ENCODE measurements at places on chromosomes 3 and 15.

DNA sequence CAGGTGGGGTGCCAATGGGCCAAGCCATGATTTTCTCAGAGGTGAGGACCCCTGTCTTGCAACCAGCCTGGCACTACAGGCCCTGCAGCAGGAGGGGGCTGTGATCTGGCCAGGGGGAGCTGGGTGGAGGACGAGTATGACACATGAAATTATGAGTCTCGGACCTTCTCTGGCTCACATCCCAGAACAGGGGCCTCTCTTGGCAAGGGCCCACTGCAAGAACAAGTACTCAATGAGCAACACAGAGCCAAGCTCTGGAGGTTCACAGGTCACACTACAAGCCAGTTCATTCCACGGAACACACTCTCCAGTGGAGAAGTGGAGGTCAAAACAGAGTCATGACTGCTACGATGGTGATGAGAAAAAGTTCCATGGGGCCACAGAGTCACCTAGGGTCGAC is 28.3 kb downstream of the CCDC32 start:
- H3K36me3 ChIP-seq, result no peaks in the 10 kb centered on the region
- DNase-seq, result no peak
- no peak overlapping the region for H3K4me3 ChIP-seq
- no peaks in the 10 kb centered on the region for H3K4me1 ChIP-seq
- no peak overlapping the region for H3K27ac ChIP-seq

DNA sequence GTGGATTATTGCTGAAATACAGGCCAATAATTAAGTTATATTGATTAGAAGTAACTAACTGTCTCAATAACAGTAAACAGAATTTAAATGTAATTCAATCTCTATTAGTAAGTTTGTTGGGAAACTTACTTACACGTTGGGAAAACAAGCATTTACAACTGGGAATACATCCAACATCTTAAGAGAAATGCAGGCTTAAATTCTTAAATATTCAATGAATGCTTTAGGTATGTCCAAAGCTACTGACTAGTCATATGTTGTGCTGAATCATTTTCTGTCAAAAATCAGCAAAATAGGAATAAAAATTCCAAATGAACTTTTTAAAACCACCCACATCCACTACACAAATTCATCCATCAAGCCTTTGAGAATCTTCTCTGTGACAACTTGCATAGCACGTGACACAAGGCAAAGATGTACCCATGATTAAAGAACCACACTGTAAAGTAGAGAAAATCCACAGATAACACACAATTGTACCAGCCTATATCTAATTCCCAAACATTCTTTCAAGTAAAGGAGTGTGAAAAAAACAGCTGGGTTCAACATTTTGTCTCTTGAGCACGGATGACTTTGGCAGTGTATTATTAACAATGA is 60.0 kb downstream of the NMNAT3 start:
- no peaks in the 10 kb centered on the region for H3K27me3 ChIP-seq
- no peaks in the 10 kb centered on the region for H3K4me1 ChIP-seq
- H3K4me3 ChIP-seq, result no peak overlapping the region
- no peak for DNase-seq
- H3K27ac ChIP-seq, result no peak overlapping the region

- peaks cover 25% of the 10 kb centered on the region for H3K36me3 ChIP-seq
- no peak for DNase-seq
- H3K4me1 ChIP-seq, result peaks cover 2% of the 10 kb centered on the region
- H3K27me3 ChIP-seq, result no peaks in the 10 kb centered on the region
- H3K27ac ChIP-seq, result no peak overlapping the region
Measured at GRCh38 chr3:13507247-13507569, 27.1 kb downstream of the HDAC11 start.

DNA sequence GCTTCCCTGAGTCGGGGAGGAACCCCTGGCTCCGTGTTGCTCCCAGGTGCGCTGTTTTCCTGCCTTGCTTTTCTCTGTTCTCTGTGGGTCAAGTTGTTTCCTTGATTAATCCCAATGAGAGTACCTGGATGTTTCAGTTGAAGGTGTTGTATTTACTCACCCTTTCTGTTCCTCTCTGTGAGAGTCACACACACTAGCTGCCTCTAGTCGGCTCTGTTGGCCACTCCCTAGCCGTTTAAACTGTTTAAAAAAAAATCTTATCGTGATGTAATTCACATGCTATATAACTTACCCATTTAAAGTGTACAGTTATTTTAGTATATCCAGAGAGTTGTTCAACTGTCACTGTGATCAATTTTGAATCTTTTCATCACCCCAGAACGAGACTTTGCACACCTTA is 74.0 kb downstream of the AKAP13 start:
- DNase-seq, result no peak
- no peaks in the 10 kb centered on the region for H3K36me3 ChIP-seq
- H3K4me1 ChIP-seq, result no peaks in the 10 kb centered on the region

DNA sequence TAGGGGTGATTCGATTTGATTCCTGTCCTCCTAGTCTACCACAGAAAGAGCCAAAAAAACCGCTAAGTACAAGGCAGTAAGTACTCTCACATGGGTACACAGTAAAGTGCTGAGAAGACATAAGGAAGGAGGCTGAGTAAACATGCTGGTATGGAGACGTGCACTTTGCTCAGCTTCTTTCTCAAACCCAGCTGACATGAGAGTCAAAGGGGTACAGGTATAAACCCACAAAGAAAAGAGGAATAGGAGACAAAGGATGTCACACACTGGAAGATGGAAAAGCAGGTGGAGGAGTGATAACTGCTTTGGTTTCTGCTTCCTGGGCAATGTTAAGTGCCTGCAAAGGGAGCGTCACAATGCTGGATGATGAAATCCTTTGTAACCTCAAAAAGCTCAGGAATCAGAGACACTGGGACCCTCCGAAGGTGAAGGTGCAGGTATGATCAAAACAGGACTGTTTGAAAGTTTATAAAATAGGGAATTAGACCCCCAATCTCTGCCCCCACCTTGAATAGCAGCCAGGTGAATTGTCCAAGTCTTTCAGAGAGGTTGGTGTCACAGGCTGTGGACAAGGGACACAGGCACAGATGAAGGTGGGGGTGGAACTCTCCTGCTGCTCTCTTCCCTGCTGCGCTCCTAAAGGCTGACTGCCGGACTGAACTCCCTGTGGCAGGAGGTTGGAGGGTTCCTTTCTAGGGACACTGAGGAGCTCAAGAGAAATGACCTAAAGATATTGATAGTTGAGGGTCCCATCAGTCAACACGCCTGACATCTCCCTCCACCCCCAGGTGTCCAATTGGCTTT is 101.8 kb downstream of the RAB11A start:
- no peak overlapping the region for H3K4me3 ChIP-seq
- no peaks in the 10 kb centered on the region for H3K4me1 ChIP-seq
- H3K27me3 ChIP-seq, result no peaks in the 10 kb centered on the region

DNA sequence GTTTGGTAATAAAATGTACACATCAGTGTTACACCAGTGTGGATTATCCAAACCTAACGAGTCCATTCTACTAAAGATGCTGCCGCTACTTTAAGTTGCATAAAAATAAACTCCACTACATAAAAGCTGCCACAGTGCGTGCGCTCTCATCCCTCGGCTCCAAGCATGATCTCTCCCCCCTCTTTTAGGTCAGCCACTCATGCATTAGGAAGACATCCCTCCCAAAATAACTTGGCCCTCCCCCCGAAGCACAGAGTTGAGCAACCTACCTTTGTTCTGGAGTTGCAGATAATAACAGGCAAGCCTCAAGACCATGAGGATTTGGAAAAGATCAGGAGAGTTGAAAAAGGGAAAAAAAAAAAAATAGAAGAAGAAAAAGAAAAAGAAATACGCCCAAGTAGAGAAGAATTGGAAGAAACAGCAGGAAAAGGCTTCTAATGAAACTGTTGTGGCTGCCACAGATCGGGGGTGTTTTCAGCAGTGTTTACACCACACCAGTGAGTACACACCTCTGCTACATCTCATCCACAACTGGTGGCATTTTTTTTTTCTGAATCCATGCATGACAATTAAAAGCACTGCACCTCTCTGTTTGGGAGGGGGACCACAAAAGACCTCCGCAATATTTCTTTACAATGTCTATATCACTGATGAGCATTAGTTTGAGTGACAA is 339.2 kb downstream of the FOXP1 start:
- H3K27me3 ChIP-seq, result no peaks in the 10 kb centered on the region
- H3K4me3 ChIP-seq, result peak overlapping the region; percentile 37
- peaks cover 4% of the 10 kb centered on the region for H3K4me1 ChIP-seq
- H3K27ac ChIP-seq, result peak overlapping the region; percentile 87
- peak; percentile 90 for DNase-seq
- no peaks in the 10 kb centered on the region for H3K36me3 ChIP-seq

GRCh38 chr15:63362885-63363284 is 18.8 kb downstream of the CA12 start:
- no peaks in the 10 kb centered on the region for H3K4me1 ChIP-seq
- H3K4me3 ChIP-seq, result no peak overlapping the region
- no peak overlapping the region for H3K27ac ChIP-seq
- H3K27me3 ChIP-seq, result no peaks in the 10 kb centered on the region
- H3K36me3 ChIP-seq, result no peaks in the 10 kb centered on the region

DNA sequence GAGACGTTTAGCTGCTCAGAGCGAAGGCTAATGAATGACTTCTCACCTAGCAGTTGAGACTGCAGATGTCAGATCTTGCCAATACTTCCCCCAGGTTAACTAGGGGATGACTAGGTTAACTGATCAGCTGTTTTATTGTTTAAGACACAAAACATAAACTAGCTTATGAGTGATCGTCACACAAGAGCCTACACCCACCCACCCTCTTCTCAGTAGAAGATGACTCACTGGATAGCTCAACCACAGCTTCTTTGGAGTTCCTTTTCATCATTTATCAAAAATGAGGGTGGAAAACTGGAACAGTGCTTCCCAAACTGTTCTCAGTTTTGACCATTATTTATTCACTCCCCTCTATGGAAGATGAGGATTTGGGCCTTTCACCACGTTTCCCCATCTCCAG is 25.2 kb downstream of the GASK1A start:
- H3K36me3 ChIP-seq, result no peaks in the 10 kb centered on the region
- H3K4me1 ChIP-seq, result peaks cover 18% of the 10 kb centered on the region
- H3K4me3 ChIP-seq, result no peak overlapping the region
- H3K27ac ChIP-seq, result no peak overlapping the region

DNA sequence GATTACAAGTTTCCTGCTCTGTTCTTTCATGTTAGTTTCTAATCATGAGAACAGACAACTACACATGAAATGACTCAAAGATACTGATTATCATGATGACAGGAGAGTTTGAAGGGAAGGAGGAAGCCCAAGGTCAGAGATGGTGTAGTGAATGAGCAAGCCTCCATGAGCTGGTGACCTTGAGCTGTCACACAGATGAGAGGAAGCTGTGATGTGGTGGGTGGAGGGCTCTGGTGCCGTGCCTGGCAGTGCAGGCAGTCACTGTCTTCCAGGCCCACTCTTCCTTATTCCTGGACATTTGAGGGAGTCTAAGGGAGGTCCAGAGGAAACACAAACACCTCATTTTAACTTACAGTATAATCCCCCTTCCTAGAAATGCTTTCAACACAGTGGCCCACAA is 133.4 kb upstream of the ROPN1 start:
- no peaks in the 10 kb centered on the region for H3K36me3 ChIP-seq
- H3K27me3 ChIP-seq, result no peaks in the 10 kb centered on the region
- H3K27ac ChIP-seq, result no peak overlapping the region
- peaks cover 16% of the 10 kb centered on the region for H3K4me1 ChIP-seq
- no peak for DNase-seq

DNA sequence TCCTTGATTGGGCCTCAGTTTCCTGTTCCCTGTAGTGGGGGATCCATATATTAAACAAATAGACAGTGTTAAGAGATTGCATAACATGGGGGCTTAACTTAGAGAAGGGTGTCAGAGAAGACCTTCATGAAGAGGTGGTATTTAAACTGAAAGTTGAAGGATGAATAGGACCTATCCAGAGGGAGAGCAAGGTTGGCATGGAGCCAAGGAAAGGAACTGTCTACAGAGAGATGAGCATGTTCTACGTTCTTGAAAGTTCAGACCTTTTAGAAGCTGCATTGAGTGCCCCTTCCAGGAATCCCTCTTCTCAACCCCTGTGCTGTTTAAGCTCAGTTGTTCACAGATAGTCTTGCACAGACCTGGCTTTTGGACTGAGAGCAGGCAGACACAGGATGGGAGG is 2.4 kb downstream of the HTD2 start:
- H3K36me3 ChIP-seq, result peaks cover 37% of the 10 kb centered on the region
- no peak for DNase-seq
- no peak overlapping the region for H3K27ac ChIP-seq
- H3K27me3 ChIP-seq, result no peaks in the 10 kb centered on the region
- H3K4me1 ChIP-seq, result peaks cover 21% of the 10 kb centered on the region

GRCh38 chr3:50971487-50971924 is 296.8 kb downstream of the DOCK3 start:
- no peaks in the 10 kb centered on the region for H3K36me3 ChIP-seq
- no peak overlapping the region for H3K4me3 ChIP-seq
- no peaks in the 10 kb centered on the region for H3K27me3 ChIP-seq
- no peaks in the 10 kb centered on the region for H3K4me1 ChIP-seq
- no peak overlapping the region for H3K27ac ChIP-seq

GRCh38 chr3:185283374-185283935 is 29.6 kb upstream of the EHHADH start:
- no peaks in the 10 kb centered on the region for H3K27me3 ChIP-seq
- H3K27ac ChIP-seq, result no peak overlapping the region
- DNase-seq, result no peak
- H3K36me3 ChIP-seq, result no peaks in the 10 kb centered on the region
- H3K4me1 ChIP-seq, result peaks cover 9% of the 10 kb centered on the region
- peak overlapping the region; percentile 59 for H3K4me3 ChIP-seq

- no peaks in the 10 kb centered on the region for H3K27me3 ChIP-seq
- H3K4me3 ChIP-seq, result no peak overlapping the region
- no peaks in the 10 kb centered on the region for H3K4me1 ChIP-seq
- no peak for DNase-seq
- H3K36me3 ChIP-seq, result no peaks in the 10 kb centered on the region
Measured at GRCh38 chr3:136883967-136884720, 22.1 kb downstream of the NCK1 start.

DNA sequence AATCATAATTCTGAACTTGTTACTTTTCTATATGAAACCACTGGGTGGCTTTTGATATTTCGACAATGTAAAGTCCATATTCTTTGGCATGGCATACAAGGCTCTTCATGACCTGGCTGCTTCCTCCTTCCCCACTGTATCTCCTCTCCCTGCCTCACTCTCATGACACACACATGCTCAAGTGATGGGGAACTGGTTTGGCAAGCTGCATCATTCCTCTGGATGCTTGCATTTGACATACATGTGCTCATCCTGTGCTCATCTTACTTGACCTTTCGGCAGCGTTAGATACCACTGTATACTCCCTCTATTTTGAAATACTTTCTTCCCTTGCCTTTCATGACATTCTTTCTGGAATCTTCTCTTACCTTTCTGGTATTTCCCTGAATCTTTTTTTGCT is 51.8 kb upstream of the ZDHHC23 start:
- H3K4me1 ChIP-seq, result no peaks in the 10 kb centered on the region
- no peak overlapping the region for H3K27ac ChIP-seq
- no peaks in the 10 kb centered on the region for H3K36me3 ChIP-seq
- no peaks in the 10 kb centered on the region for H3K27me3 ChIP-seq
- DNase-seq, result no peak

GRCh38 chr15:42858999-42859789 is 61.4 kb downstream of the TTBK2 start:
- H3K4me3 ChIP-seq, result no peak overlapping the region
- no peaks in the 10 kb centered on the region for H3K27me3 ChIP-seq
- H3K4me1 ChIP-seq, result peaks cover 9% of the 10 kb centered on the region
- DNase-seq, result no peak
- H3K36me3 ChIP-seq, result no peaks in the 10 kb centered on the region
- H3K27ac ChIP-seq, result peak overlapping the region; percentile 64
